ENCODE measurements at places on chromosomes 16 and 17.

GRCh38 chr17:74682471-74683190, 30.1 kb downstream of the CD300LF start:
- DNase-seq = no peak
- no peaks in the 10 kb centered on the region for H3K36me3 ChIP-seq
- peaks cover 8% of the 10 kb centered on the region for H3K4me1 ChIP-seq
- no peak overlapping the region for H3K4me3 ChIP-seq
- peaks cover 38% of the 10 kb centered on the region for H3K27me3 ChIP-seq
- H3K27ac ChIP-seq = no peak overlapping the region

- no peaks in the 10 kb centered on the region for H3K27me3 ChIP-seq
- no peaks in the 10 kb centered on the region for H3K36me3 ChIP-seq
- no peak for DNase-seq
- no peak overlapping the region for H3K27ac ChIP-seq
- no peaks in the 10 kb centered on the region for H3K4me1 ChIP-seq
These were observed 27.3 kb downstream of the SLC6A4 start for GRCh38 chr17:30208214-30208613.

DNA sequence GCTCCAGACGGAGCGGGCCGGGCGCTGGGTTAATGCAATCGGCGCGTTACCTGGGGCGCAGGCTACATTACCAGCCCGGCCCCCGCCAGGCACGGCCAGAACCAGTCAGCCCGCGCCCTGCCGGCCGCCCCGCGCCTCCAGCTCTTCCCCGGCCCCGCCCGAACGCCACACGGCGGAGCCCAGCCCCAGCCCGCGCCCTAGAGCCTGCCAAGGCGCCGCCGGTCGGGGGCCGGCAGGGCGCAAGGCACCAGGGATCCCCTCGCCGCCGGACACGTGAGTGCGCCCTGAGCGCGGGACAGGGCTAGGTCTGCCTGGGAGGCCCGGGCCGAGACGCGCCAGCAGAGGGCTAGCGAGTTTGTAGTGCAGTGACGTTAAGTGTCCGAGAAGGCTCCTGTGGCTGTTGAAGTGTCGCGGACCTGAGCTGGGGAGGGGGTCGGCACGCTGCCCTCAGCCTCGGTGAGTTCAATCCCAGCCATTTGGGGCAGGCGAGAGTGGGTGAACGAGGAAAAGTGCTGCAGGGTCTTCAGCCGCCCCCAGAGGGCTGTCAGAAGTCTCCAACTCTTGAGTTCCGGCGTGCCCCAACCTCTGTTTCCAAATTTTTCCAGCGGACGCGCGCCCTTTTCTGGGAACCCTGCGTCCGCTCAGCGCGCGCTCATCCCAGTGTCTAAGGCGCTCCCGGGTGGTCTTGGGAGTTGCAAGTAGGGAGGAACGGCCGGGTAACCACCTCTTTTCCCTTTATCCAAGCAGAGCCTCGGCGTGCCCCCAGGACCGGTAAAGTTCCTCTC, at the start of gene SLC6A2:
Gene SLC6A2, plus strand, starts transcription at position 92 of the 785 bp plus-strand sequence. CDS start 707 bp downstream, outside the sequence.
- peaks cover 15% of the 10 kb centered on the region for H3K4me1 ChIP-seq
- no peaks in the 10 kb centered on the region for H3K36me3 ChIP-seq
- peaks cover 76% of the 10 kb centered on the region for H3K27me3 ChIP-seq
- peak within 1 kb of the TSS; percentile 22 for H3K4me3 ChIP-seq
- no peak within 1 kb of the TSS for H3K27ac ChIP-seq
- peak; percentile 29 for DNase-seq

DNA sequence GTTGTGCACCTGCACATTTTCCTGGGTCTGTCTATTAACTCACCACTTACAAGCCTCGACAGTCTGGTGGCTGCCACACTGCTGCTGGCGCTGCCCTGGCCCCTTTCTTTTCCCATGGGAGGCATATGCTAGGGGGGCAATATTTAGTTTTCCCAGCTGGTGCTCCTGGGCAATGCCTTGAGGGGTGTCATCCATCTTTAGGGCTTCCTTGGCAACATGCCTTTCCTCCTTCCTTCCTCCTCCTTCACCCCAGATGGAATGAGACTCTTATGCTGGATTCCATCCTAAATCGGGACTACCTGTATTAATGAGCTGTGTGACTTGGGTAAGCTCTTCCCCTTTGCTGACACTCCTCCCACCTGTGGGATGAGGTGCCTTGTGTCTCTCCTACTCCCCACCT, 64.8 kb upstream of the CDC42EP4 start:
- no peak for DNase-seq
- H3K27ac ChIP-seq = no peak overlapping the region

- no peak overlapping the region for H3K4me3 ChIP-seq
- DNase-seq = no peak
- H3K36me3 ChIP-seq = peaks cover 4% of the 10 kb centered on the region
- H3K27ac ChIP-seq = no peak overlapping the region
- H3K27me3 ChIP-seq = no peaks in the 10 kb centered on the region
- H3K4me1 ChIP-seq = no peaks in the 10 kb centered on the region
These were observed 63.9 kb downstream of the NETO2 start for GRCh38 chr16:47079860-47080259.

DNA sequence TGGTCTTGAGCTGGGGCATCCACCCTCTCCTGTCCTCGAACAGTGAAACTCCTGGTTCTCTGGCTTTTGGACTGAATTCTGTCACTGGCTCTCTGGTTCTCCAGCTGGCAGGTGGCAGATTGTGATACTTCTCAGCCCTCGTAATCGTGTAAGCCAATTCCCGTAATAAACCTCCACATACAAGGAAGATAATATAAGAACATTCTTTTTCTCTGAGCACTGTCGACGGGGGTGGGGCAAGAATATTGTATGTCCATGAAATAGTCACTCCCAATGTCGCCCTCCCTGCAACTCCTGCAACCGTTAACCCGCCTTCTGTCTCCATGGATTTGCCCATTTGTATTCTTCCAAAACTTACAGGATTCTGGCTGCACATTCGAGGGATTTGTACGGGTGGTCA, 39.2 kb upstream of the RPH3AL start:
- DNase-seq = no peak
- H3K4me1 ChIP-seq = peaks cover 6% of the 10 kb centered on the region
- H3K27ac ChIP-seq = no peak overlapping the region
- H3K27me3 ChIP-seq = no peaks in the 10 kb centered on the region
- H3K4me3 ChIP-seq = no peak overlapping the region

DNA sequence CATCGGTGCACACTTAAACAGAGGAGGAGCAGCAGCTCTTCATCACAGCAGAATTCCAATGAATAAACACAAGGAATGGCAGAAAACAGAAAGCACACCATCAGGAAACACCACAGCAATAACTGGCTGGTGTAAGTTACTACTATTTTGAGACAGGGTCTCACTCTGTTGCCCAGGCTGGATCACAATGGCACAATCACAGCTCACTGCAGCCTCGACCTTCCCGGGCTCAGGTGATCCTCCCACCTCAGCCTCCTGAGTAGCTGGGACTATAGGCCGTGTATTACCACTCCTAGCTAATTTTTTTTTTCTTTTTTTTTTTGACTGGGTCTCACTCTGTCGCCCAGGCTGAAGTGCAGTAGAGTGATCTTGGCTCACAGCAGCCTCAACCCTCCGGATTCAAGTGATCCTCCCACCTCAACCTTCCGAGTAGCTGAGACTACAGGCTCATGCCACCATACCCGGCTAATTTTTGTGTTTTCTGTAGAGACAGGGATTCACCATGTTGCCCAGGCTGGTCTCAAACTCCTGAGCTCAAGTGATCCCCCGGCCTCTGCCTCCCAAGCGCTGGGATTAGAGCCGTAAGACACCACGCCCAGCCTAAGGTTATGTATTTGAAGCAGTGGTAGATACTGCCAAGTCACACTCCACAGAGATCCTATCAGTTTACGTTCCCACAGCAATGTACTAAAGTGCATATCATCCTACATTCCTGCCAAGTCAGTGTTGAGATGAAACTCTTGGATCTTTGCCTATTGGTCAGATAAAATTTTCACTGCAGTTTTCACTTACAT, 20.7 kb downstream of the TRAP1 start:
- H3K27me3 ChIP-seq = no peaks in the 10 kb centered on the region
- no peak for DNase-seq
- H3K4me1 ChIP-seq = peaks cover 8% of the 10 kb centered on the region
- H3K36me3 ChIP-seq = no peaks in the 10 kb centered on the region

GRCh38 chr17:51029142-51029541, 91.5 kb downstream of the SPAG9 start:
- no peak overlapping the region for H3K27ac ChIP-seq
- DNase-seq = no peak
- no peaks in the 10 kb centered on the region for H3K36me3 ChIP-seq
- H3K27me3 ChIP-seq = no peaks in the 10 kb centered on the region

- H3K4me1 ChIP-seq = peaks cover 38% of the 10 kb centered on the region
- no peak overlapping the region for H3K27ac ChIP-seq
- DNase-seq = peak; percentile 60
- no peaks in the 10 kb centered on the region for H3K36me3 ChIP-seq
- H3K4me3 ChIP-seq = no peak overlapping the region
- no peaks in the 10 kb centered on the region for H3K27me3 ChIP-seq
These were observed 138.7 kb downstream of the GAS7 start for GRCh38 chr17:10059684-10060211.

DNA sequence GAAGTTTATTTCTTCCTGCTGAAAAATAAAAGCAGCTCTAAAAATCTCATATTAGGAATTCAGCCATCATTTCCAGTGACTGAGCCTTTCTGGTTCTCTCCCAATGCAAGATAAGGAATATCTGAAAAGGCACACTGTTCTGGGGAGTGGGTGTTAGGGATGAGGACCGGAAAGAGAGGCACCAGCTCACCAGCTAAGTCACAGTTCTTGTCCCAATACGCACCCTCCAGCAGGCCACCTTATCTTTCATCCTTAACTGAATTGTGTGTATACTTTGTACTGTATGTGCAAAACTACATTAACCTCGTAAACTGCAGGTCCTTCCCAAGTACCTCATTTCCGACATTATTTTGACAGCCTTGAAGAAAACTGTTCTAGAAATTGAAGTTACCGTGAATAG, 11.0 kb downstream of the AMFR start:
- H3K27me3 ChIP-seq = no peaks in the 10 kb centered on the region
- no peak overlapping the region for H3K27ac ChIP-seq
- peaks cover 45% of the 10 kb centered on the region for H3K36me3 ChIP-seq
- DNase-seq = no peak

DNA sequence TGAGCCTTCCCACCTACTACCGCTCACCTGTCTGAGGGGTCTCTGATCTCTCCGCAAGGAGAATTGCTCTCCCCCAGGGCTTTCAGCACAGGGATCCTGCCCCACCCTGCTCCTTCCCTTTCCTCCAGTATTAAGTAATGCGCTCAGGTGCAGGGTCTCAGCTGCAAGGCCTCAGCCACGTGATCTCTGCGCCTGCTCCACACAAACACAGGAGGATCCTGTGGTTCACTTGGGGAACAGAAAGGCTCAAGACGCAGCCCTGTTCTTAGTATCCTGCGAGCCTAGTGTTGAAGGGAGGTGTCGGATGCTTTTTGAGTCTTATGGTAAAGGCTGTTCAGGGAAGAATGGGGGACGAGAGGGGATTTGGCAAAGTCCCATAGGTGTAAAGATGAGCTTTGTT, 41.6 kb upstream of the GCSH start:
- DNase-seq = no peak
- H3K27ac ChIP-seq = no peak overlapping the region
- H3K4me1 ChIP-seq = no peaks in the 10 kb centered on the region
- no peaks in the 10 kb centered on the region for H3K27me3 ChIP-seq
- H3K4me3 ChIP-seq = no peak overlapping the region

- no peaks in the 10 kb centered on the region for H3K36me3 ChIP-seq
- no peaks in the 10 kb centered on the region for H3K4me1 ChIP-seq
- H3K27ac ChIP-seq = no peak overlapping the region
- no peak for DNase-seq
- no peak overlapping the region for H3K4me3 ChIP-seq
These were observed 161.8 kb downstream of the RPTOR start for GRCh38 chr17:80706463-80706867.

DNA sequence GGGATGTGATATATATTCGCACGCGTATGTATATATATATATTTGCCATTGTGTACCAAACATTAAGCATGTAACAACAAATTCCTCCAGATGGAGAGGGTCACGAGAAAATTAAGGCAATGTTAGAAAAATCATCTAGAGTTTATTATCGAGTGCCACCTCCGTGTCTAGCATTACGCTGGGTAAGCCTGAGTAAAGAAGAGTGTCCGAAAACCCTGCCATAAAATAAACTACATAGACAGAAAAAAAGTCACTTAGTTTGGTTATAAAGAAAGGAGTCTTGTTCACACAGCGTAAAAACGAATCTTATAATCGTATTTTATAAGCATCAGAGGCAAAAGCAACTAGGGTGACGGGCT, 644 bp upstream of the RHOT1 start:
- DNase-seq = no peak
- no peaks in the 10 kb centered on the region for H3K36me3 ChIP-seq
- H3K27ac ChIP-seq = peak overlapping the region; percentile 97
- peak overlapping the region; percentile 97 for H3K4me3 ChIP-seq
- peaks cover 55% of the 10 kb centered on the region for H3K4me1 ChIP-seq
- H3K27me3 ChIP-seq = no peaks in the 10 kb centered on the region

GRCh38 chr16:278863-279366, 1.5 kb upstream of the ARHGDIG start:
- DNase-seq = peak; percentile 50
- no peaks in the 10 kb centered on the region for H3K36me3 ChIP-seq
- no peak overlapping the region for H3K4me3 ChIP-seq
- H3K27me3 ChIP-seq = peaks cover 13% of the 10 kb centered on the region

- no peak overlapping the region for H3K4me3 ChIP-seq
- no peak for DNase-seq
- H3K4me1 ChIP-seq = peaks cover 21% of the 10 kb centered on the region
- peaks cover 48% of the 10 kb centered on the region for H3K27me3 ChIP-seq
- no peak overlapping the region for H3K27ac ChIP-seq
These were observed 3.6 kb upstream of the UTS2R start for GRCh38 chr17:82367724-82368524.

GRCh38 chr16:89982318-89982717, 33.8 kb downstream of the DEF8 start:
- no peaks in the 10 kb centered on the region for H3K4me1 ChIP-seq
- no peaks in the 10 kb centered on the region for H3K27me3 ChIP-seq
- no peak overlapping the region for H3K4me3 ChIP-seq
- H3K27ac ChIP-seq = no peak overlapping the region
- H3K36me3 ChIP-seq = peaks cover 3% of the 10 kb centered on the region

DNA sequence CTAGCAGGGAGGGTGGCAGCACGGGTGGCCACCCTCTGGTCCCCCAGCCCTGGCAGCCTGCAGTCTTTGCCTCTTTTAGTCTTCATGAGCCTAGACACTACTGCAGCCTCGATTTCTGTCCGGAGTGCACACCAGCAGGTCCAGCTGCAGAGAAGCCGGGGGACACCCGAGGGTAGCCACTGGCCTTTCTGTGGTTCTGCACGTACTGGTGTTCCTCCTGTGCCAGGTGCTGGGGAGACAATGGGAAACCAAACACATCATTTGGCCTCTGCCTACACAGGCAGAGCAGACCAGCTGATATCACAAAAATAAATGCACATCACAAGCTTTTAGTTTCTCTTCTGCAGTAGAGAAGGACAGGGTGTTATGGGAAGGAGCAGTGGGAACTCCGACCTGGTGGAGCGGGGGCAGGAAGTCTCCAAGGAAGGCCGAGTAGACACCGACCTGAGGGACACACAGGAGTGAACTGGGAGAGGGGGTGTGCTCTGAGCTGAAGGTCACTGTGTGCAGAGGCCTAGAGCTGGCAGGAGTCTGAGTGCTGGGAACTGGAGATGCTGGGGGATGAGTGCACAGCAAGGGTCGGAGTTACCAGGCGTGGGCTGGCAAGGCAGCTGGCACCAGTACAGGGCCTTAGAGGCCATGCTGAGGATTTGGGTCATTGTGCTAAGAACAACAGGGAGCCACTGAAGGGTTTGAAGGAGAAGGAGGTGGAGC, 23.1 kb downstream of the GPT2 start:
- peak overlapping the region; percentile 10 for H3K27ac ChIP-seq
- no peaks in the 10 kb centered on the region for H3K4me1 ChIP-seq
- no peaks in the 10 kb centered on the region for H3K36me3 ChIP-seq
- no peak overlapping the region for H3K4me3 ChIP-seq
- no peak for DNase-seq
